ENCODE measurements at places on chromosomes 2 and 18.

DNA sequence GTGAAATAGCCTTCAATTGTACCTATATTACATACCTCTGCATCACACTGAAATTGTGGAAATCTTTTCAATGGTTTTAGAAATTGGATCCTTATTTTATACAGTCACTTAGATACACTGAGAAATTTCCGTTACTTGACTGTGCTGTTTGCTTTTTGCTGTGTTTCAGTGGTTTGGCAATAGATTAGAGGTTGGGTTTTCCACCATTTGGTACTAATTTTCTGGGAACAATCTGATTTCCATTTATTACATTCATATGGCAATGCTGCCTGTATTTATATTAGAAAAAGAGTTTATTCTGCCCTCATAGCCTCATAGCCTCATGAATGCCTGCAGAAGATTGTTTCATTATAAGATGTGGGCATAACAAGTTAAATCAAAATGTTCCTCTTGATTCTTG, 285.0 kb downstream of the GULP1 start:
- no peak for DNase-seq

GRCh38 chr18:62458346-62458745, 64.5 kb upstream of the ZCCHC2 start:
- DNase-seq, result no peak

- no peak for DNase-seq
Measured at GRCh38 chr2:152440460-152440859, 105.5 kb downstream of the FMNL2 start.

- no peak for DNase-seq
Measured at GRCh38 chr2:240810621-240811020, 9.4 kb downstream of the KIF1A start.

DNA sequence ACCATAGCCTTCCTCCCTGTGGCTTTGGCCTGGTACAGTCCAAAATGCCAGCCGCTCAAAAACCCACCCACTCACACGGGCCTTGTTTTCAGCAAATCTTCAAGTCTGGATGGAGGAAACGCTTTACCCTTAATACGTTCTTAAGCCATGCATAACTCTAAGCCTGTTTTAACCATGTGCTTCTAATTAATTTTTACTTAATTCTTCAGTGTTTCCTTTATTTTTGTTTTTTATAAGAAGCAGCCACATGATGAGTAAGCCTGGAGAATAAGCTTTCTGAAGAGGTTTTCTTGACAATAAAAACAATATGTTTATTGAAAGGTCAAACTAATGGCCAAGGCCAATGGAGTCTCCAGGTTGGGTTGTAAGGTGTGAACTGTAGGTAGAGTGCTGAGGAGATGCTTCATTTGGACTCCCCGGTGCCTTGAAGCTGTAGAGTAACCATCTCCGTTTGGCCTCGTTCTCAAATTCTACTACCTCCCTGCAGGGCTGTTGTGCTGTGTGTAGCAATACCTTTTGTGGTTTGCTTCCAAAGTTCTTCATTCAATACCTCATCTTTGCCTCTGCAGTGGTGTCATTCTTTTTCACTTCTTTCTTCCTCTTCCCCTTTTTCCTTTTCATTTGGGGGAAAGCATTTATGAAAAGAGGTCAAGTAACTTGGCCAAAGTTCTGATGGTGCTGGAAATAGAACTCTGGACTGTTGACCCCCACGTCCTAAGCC, 113.7 kb downstream of the PRKCE start:
- no peak for DNase-seq

GRCh38 chr2:127293748-127294562, at the start of gene ERCC3:
ERCC3 (minus strand) TSS chr2:127294144; CDS start chr2:127294081, 63 bp downstream.
- peak; percentile 61 for DNase-seq

DNA sequence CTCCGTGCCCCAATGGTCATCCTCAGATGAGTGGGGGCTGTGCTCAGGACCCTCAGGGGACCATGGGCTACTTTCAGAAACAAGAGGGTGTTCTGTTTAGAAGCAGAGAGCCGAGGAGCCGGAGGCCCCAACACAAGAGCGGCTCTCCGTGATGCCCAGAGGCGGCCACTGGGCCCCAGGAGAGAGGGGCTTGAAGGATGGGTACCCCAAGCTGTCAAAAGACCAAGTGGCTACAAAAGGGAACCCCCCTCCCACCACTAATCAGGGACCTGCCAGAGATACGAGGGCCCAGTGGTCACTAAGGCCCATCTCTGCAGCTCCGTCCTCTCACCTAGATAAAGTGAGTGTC, 93.6 kb downstream of the HDAC4 start:
- DNase-seq, result no peak

DNA sequence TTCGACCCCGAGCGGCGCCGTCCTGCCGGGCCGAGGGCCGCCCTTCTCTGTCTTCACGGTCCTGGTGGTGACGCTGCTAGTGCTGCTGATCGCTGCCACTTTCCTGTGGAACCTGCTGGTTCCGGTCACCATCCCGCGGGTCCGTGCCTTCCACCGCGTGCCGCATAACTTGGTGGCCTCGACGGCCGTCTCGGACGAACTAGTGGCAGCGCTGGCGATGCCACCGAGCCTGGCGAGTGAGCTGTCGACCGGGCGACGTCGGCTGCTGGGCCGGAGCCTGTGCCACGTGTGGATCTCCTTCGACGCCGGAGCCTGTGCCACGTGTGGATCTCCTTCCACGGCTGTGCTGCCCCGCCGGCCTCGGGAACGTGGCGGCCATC, 45.0 kb downstream of the DDX18 start:
- DNase-seq, result no peak

DNA sequence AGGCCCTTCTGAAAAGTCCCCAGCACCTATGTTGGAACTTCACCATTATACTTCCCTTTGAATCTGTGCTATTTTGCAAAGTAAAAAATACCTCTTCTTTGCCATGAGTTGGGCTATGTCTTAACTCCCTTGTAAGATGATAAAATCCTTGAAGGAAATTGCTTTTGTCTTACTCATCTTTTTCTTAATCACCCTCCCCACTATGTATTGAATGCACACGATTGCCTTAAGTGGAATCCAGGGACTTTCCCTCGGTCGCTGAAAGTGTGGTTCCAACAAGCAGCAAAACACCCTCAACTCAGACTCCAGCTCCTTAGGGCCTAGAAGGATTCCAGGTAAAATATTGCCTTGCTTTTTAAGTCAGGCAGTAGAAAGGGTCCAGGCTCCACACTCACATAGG, 173.2 kb upstream of the ARL4C start:
- DNase-seq, result no peak

DNA sequence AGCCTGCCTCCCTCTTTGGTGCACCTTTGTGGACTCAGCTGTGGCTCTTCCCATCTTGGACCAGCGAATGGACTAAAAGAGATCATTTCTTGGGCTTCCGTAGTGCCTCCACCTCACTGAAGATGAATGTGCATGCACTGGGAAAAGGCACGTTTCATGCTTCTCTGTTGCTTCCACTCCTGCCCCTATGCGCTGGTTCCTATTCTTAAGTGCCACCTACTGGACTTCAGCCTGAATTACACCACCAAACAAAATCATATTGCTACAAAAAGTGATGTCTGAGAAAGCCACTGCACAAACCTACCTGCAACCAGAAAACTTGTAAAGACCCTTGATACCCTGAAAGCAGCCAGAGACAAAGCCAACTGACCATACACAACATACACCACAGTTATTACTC, 695.6 kb downstream of the TSN start:
- DNase-seq, result no peak

DNA sequence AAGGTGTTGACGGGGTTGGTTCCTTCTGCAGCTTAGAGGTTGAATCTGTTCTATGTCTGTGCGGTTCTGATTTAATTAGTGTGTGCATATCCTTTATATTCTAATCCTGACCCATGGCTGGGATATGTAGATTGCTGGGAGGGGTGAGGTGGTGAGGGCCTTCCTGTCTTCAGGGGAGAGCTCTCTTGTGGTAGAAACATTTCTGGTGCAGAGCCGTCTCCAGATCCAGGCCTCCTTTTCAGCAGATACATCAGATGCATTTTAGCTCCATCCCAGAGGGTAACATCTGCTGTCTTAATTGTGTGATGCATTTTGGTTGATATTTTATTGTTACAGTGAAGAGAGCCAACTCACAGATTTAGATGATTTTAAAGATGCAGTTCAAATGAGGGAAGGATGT, 227.8 kb downstream of the AGAP1 start:
- no peak for DNase-seq

GRCh38 chr2:181789827-181790448, 101.6 kb upstream of the ITPRID2 start:
- DNase-seq, result no peak

GRCh38 chr2:110126086-110126773, 10.6 kb upstream of the MALL start:
- DNase-seq, result no peak

- DNase-seq, result no peak
Measured at GRCh38 chr2:66789741-66790140, 354.8 kb downstream of the MEIS1 start.

DNA sequence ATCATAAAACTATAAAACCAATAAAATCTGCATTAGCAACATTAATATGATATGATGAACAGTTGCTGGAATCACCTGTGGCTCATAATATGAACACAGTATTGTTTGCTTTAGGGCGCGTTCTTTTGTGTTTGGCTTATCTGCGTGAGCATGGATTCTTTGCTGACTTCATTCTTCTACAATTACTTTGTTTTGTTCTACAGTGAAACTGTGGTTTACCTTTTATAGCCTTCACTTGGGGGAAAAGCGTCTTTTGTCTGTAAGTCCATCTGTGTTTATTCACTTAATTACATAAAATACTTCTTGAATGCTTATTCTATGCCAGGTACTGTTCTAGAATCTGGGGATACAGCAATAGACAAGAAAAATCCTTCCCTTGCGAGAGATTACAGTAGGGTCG, 74.0 kb upstream of the SEC11C start:
- DNase-seq, result no peak

GRCh38 chr2:217836901-217837491, 165.8 kb downstream of the TNS1 start:
- peak; percentile 93 for DNase-seq

DNA sequence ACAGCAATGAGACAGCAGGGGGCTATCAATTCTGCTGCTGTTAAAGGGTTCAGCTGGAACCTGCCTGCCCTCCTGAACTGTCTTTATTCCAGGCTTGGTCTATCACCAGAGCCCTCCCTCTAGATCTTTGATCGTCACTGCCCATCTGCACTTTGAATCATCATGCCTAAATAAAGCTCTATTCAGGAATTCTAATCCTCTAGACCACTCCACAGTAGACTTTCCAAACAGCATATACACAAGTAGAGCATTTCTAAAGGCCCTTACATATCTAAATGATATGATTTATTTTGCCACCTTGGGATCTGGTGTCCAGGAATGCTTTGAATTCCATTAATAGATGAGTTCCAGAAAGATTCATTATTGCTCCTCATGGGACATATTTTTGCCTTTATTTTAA, 542.1 kb upstream of the SYT4 start:
- DNase-seq, result no peak

GRCh38 chr2:2694746-2695145, 363.7 kb upstream of the MYT1L start:
- no peak for DNase-seq

GRCh38 chr2:29469516-29469915, 354.3 kb downstream of the CLIP4 start:
- DNase-seq, result no peak

DNA sequence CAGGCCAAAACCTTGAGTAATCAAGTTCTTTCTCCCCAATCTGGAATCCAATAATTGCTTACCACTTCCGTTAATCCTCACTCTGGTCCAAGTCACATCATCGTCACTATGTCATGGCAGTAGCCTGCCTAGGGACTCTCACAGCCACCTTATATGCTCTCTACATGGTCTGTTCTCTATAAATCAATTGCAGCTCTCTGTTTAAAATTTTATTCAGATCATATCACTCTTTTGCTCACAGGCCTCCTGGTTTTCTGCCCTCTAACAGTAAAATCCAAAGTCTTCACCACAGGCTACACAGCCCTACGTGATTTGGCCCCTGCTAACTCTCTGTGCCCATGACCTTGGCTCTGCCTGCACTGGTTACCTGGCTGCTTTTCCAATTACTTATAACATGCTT, 188.7 kb downstream of the STK39 start:
- DNase-seq, result no peak

- DNase-seq, result no peak
Measured at GRCh38 chr18:44031063-44031462, 649.6 kb upstream of the SETBP1 start.

DNA sequence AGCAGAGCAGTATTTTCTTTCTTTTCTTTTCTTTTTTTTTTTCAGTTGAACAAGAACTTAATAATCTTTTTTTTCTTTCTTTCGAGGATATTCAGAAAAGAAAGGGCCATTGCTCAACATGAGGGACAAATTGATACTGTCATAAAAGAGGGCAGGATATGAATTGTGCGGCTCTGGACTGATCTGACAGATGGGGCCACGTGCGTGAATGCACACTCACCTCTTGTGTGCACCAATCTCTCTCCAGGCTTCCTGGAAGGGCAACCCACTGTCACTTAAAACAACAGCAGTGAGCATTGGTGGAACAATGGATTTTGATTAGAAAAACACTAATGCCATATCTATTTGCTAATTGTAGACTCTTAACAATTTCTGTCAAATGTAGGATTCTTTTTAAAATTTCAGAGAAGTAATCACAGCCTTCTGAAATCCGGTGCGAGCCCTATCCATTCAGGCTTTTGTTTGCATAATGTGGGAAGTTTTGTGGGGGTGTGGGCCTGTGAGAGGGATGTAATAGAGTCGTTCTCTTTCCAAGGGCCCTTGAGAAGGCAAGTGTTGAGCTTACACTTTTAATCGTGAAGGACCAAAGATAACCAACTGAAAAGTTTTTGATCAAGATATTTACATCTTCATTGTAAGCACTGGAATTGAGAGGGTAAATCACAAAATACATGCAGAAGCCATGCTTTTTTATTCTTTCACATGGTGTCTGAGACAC, 298.8 kb downstream of the SP3 start:
- no peak for DNase-seq

GRCh38 chr18:44714376-44714775, 33.7 kb downstream of the SETBP1 start:
- DNase-seq, result no peak

DNA sequence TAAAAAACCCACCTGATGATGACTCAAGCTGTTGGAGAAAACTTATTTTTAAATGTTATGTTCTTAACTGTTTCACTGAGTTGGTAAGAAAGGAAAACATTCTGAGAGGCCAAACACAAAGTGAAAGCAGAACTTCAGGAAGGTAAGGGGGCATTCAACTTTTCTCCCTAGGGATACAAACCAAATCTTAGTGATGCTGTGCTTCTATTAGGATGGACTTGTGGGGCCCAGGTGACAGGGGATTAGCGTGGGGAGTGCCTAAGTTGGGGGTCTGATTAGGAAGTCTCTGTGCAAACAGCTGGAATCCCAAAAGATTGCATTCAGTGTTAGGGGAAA, 18.5 kb downstream of the PDCL3 start:
- DNase-seq, result no peak

GRCh38 chr18:55811925-55812324, 223.9 kb upstream of the TCF4 start:
- DNase-seq, result no peak

- no peak for DNase-seq
Measured at GRCh38 chr2:174551697-174552096, 45.9 kb downstream of the WIPF1 start.

GRCh38 chr2:27897717-27898116, 7.2 kb downstream of the BABAM2 start:
- no peak for DNase-seq
